ENCODE measurements at places on chromosomes 11 and 22.

GRCh38 chr11:101327908-101328307, 198.3 kb upstream of the PGR start:
- DNase-seq: no peak

GRCh38 chr11:65919573-65920371, 546 bp downstream of the DRAP1 start:
- DNase-seq: peak; percentile 51

DNA sequence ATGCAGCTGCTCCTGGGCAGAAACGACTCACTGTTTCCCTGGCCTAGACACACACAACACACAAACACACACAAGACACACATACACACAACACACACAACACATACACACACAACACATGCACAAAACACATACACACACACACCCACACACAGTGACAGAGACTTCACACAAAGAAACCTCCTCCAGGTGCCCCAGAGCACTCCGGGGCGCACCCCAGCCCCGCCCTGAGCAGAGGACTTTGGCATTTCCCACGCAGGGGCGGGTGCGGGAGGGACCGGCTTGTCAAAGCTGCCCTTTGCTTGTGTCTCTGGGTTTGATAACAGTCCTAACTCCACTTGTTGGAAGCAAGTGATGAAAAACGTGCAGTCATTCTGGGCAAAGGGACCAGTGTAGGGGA, 6.5 kb downstream of the APOBEC3A start:
- no peak for DNase-seq

- no peak for DNase-seq
Observed at GRCh38 chr11:134592391-134592990, 180.4 kb upstream of the B3GAT1 start.

GRCh38 chr11:12725055-12725862, 51.0 kb downstream of the TEAD1 start:
- DNase-seq: no peak

DNA sequence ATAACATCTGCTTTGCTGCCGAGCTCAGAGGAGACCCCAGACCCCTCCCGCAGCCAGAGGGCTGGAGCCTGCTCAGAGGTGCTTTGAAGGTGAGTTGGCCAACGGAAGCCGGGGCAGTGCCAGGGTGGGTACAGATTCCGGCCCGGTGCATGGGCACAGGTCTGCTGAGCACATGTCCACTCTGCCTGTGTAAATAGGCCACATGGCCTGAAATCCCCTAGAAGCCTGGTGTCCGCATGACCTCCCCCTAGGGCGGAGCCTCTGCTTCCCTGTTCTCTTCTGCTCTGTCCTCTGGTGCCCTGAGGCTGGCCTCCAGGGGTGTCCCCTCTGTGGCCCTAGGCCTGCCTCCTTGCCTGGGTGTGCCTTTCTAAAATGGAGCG, 19.6 kb upstream of the TXNRD2 start:
- no peak for DNase-seq

GRCh38 chr11:43576803-43577521, 103.6 kb upstream of the HSD17B12 start:
- no peak for DNase-seq

GRCh38 chr11:121521145-121522042, 68.6 kb upstream of the SORL1-AS1 start:
- DNase-seq: no peak

DNA sequence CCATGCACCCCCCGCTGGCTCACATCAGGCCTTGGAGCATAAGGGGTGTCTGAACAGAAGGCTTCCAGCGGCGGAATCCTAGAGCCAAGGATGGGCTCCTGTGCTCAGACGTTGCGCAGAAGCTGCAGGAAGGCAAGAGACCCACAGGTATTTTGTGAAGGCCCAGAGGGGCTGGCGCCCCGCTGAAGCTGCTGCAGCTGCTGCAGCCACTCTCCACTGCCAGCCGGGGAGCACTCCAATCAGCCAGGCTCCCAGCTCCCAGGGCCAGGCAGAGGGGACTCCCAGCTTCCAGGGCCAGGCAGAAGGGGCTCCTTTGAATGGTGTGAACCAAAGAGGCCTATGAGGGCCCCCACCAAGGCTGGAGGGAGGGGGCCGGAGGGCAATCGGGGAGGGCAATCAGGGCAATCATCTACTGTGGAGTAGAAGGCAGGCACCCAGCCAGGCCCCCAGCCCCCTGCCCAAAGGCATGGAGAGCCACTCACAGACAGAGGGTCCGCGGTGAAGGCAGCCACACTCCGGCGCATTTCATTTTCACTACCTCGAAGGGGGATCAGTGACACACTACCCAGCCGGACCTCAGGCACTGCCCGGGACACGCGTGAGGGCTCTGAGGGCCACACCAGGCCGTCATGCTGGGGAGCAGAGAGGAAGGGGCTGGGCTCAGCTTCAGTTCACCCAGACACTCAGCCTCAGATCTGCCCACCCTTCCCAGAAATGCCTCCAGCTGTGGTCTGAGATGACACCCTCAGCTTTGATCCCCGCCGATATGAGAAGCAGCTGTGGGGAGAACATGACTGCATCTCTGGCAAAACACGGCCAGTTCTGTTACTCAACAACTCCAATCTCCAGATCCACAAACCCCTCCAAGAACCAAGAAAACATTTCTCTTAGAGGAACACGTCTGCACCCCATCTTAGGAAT, 11.6 kb upstream of the PDE2A start:
- no peak for DNase-seq

DNA sequence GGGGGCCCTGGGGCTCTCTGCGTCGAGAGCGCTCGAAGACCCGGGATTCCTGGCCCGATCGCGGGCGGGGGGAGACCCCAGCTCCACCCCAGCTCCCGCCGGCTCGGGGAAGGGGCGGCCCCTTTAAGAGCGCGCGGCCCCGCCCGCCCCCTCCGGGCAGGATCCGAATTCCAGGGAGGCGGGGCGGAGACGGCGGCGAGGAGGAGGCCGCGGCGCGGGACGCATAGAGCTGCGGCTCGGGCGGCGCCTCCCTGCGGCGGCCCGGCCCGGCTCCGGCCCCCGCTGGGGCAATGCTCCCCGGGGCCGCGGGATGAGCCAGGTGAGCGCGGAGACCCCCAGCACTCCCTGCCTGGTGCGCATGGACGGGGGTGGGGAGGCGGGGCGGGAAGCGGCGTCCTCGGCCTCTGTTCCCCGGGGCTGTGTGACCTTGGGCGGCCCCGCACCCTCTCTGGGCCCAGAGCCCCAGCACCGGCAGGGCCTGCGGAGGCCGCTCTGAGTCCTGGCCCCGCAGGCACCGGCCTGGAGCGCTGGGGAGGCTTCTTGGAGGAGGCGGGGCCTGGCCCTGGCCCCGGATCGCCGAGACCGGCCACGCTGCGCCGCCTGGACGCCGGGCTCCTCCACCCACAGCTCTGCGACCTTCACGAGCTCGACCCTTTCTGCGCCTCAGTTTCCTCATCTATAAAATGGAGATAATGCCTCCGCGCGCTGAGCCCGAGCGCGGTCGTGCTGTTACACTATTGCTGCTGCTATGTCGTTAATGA, 565 bp downstream of the GAS2L1 start:
- DNase-seq: no peak

- DNase-seq: no peak
Observed at GRCh38 chr11:102422817-102423712, 29.5 kb downstream of the TMEM123 start.

DNA sequence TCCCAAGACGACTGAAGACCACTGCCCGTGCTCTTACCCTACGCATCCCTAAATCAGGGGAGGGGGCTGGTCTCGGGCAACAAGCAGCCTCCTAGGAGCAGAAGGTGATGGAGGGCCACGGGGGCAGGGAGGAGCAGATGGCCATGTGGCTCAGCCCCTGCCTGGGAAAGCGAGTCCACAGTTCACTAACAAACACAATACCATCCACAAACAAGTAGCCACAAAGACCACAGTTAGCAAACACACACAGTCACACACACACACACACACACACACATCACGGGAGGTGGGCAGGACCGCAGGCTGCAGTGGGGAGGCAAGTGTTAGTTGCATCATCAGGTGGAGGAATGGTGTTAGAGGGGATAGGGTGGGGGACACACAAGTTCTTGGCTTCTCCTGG, 13.2 kb upstream of the FXYD2 start:
- no peak for DNase-seq

Measured in activated T-cell treated with anti-CD3 and anti-CD28 coated beads for 1 hour (primary cell).